ENCODE measurements at places on chromosomes 7 and 10.

DNA sequence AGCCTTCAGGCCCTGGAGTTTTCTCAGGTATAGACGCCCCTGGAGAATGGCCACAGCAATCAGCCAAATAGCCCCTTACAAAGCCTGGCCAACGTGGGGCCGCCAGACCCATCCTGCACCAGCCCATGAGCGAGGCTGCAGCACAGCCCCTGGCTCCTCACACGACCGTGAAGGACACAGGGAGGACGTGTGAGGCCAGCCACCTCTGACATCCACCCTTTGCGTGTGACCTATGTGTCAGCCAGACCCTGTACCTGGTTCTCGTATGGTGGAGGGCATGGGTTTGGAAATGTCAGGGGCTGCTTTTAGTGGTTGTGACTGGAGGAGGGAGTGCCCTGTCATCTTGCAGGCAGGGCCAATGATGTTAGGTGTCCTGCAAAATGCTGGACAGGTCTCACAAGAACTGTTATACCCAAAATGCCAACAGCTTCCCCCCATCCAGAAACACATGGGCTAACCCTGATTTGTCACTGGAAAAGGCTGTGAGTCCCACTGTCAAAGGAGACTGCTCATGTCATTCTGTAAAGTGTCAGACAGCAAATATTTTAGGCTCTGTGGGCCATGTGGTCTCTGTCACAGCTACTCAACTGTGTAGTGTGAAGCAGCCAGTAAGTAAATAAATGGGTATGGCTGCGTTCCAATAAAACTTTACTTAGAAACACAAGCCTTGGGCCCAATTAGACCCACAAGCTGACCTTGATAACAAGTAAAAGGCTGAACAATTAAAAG lies 30.0 kb downstream of the NOD1 start:
- DNase-seq = no peak

DNA sequence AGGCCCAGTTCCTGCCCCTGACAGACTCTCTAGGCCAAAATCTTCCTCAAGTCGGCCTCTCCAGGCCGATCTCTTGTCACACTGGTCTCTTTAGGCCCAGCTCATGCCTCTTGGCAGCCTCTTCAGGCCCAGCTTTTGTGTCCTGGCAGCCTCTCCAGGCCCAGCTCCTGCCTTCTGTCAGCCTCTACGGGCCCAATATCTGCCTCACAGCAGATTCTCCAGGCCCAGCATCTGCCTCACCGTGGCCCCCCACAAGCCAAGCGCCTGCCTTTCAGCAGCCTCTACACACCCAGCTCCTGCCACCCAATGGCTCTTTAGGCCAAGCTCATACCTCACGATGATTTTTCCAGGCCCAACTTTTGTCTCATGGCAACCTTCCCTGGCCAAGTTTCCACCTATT lies 33.0 kb upstream of the VKORC1L1 start:
- DNase-seq = no peak

- DNase-seq = no peak
Measured at GRCh38 chr10:87844837-87845623, 18.3 kb downstream of the KLLN start.

DNA sequence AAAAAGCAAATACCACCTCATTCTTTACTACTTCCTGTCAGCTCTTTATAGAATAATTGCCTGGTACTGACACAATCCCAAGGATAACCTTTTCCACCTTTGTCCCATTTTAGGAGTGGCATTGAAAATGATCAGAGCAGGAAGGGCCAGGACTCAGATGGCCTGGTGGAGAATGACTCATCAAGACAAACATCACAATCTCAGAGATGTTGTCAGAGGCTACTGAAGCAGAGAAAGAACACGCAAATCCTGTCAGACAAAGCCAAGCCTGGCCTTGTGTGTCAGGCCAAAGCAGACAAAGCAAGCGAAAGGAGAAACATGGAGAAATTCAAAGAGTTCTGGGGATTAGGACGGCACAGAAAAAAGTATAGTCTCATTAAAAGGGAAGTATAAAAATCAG lies 40.9 kb downstream of the NSUN6 start:
- no peak for DNase-seq

- no peak for DNase-seq
Measured at GRCh38 chr10:5999440-6000165, 22.3 kb upstream of the IL15RA start.

DNA sequence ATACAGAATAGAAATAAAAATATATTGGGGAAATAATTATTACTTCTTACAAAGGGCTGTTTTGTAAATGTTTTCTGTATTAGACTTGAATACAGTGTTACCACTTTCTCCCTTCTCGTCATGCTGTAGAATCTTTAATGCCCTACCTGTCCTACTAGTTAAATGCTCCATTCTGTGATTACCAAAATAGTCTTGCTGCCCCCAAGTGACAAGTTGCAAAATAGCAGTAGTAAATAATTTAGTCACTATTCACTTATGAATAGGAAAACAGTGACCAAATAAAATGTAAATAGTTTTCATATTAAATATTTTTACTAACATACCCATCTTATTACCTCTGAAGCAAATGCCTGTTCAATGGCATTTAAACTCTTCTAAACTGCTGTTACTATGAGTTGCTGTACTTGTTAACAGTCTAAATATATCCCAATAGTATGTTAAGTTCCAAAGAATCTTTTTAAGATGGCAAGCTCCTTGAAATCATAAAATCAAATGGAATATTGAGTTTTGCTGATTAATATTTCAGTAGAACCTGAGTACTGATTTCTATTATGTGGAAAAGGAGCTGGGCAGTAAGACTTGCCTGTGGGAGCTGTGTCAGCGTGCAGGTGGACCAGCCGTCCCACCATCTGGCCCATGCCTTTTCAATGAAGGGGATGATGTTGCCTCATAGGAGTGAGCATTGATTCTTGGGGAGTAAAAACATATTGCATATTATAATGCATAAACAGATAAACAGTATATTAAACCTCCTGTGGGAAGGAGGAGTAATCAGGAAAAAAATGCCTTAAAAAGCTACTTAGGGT lies 18.1 kb upstream of the OIT3 start:
- DNase-seq = no peak

DNA sequence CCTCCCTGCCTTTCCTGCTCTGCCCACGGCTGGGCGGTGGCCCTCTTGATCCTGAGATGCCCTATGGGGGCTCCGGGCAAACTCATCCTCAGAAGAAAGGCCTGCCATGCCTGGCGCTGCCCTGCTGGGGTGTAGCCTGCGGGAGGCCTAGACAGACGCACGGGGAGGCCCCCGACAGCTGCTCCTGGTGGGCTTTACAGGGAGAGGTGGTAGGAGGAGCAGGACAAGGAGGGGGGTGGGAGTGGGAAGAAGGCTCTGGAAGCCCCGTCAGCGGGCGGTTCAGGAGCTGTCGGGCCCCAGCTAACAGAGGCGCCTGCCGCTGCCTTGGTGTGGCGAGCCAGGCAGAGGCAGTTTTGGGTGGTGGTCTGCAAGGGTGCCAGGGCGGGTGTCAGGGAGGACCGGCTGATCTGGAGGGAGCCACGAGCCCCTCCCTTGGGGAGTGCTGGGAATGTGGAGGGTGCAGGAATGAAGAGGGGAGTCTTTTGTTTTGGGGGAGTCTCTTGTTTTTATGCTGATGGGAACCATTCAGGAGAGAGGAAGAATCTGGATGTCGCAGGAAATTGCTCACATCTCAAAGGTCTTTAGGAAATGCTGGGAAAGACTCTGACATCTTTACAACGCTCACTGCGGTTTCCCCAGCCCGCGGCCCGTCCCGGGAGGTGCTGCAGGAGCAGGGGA lies 63.5 kb downstream of the CFAP46 start:
- no peak for DNase-seq

DNA sequence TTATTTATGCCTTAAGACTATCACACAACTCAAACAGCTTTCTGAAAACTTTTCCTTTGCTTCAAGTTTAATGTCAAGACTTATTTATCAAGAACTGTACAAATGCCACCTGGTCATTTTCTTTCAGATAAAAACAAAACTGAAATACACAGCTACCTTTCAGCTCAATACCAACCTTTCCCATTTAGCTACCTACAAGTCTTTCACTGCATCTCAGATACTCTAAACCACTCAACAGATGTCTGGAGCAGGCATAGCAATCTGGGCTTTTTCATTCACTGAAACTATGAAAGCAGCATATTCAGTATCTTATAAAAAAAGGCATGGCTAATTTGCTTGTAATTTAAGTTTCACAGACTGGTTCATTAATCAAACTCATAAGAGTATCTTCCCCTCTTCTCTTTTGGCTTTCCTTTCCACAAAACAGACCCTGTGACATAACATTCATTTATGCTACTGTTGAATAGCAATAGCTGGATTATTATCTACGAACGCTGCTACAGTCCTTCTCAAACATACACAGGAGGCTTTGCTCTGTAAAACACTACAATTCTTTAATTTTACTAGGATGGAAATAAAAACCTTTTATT lies 8.2 kb downstream of the TRA2A start:
- DNase-seq = no peak

- no peak for DNase-seq
Measured at GRCh38 chr7:155962968-155963300, 150.7 kb upstream of the SHH start.

- no peak for DNase-seq
Measured at GRCh38 chr10:3772361-3773171, 12.4 kb downstream of the KLF6 start.

GRCh38 chr10:70188768-70189167 lies 18.5 kb upstream of the SAR1A start:
- no peak for DNase-seq

- DNase-seq = no peak
Measured at GRCh38 chr7:140048138-140048537, 14.6 kb downstream of the PARP12 start.

DNA sequence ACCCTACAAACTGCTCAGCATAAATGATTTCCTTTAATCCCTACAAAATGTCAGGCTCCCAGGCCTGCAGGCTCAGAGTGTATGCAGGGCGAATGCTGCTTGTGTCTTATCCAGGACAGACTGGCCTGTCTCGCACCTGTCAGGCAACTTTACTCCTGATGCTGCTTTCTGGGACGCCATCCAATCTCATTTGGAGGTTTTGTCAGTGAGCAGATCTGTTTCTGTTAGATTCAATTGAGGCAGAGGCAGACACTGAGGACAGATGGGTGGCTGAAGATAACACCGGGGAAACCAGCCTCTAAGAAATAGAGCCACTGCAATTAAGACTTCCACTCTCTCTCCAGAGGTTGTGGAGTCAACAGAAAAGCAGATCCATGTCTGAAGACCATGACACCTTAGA lies 115.6 kb downstream of the DPP6 start:
- peak; percentile 31 for DNase-seq

DNA sequence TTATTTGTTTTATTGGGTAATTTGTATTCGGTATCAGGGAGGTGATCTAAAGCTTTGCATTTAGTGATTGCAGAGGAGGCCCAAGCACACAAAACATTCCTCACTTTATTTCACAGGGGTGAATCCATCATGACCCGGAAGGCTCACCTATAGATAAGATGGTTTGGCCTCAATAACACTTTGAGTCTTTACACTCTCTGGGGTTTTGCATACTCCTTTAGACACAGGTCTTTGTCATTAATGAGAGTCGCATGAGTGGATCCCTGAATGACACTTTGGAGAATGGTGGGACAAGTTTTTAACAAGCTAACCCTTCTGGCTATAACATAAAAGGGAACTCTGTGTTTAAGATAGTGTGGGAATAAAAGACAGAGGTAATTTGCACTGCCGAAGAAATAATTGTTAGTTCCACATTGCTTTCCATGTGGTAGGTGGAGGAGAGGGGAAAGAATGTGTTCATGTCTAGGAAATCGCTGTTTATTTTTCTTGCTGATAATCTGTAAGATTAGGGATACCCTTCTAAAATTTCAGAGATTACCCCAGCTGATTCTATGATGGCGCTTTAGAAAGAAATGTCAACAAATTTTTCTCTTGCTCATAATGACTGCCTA lies 455.8 kb downstream of the TFEC start:
- no peak for DNase-seq

DNA sequence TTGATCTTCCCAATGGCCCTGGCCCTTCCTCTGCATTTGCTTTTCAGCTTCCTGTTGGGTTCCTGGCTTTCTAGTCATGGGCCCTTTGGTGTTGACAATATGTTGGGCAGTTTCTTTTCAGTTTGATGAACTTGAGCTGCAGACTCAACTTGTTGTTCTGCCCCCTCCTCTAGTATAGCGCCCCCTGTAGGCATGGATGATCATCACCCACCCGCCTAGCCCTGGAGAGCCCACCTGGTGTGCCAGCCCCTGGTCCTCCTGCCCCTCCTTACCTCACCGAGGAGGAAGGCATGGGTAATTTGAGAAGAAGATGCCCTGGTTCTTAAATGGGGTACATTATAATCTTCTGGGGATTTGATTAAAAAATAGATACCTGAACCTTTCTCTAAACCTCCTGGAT lies 271.2 kb downstream of the SNX10 start:
- no peak for DNase-seq

GRCh38 chr7:21617916-21618390 lies 75.1 kb downstream of the DNAH11 start:
- DNase-seq = no peak

DNA sequence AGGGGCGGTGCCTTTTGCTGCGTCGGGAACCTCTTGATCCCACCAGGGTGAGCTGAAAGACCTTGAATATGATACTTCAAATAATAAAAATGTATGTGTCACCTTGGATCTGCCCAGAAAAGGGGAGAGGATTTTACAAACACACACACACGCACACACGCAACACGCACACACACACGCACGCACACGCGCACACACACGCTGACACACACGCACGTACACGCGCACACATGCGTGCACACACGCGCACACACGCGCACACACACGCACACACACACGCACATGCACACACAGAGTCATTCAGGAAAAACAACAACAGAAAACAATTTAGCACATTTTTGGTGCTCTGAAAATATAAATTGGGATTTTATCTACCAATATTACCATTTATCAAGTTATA lies 379.5 kb downstream of the PAXIP1 start:
- DNase-seq = no peak

GRCh38 chr10:70308121-70309060 lies 24.6 kb upstream of the NPFFR1 start:
- no peak for DNase-seq

DNA sequence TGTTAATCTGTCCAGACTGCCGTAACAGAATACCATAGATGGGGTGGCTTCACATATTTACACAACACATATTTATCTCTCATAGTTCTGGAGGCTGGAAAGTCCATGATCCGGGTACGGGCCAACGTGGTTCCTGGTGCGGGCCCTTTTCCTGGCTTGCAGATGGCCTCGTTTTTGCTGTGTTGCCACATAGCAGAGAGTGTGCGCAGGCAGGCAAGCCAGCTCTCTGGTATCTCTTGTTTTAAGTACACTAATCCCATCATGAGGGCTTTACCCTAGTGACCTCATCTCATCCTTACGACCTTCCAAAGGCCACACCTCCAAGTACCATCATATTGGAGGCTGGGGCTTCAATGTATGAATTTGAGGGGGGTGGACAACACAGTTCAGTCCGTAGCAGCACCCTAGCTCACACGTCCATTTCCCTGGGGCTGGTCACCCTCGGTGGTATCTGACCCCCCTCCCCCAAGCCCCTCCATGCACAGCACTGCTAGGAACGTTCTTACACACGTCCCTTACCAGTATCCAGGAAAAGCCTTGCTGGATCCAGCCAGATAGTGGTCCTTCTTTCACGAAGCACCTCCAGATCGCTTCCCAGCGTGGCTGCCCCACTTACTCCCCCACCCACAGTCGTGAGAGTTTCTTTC lies 21.5 kb downstream of the CUX1 start:
- DNase-seq = no peak
